Stomach (tissue), 19 donors: ENCODE measurements at places on chromosomes 12 and 14. TPM values are rescaled to one million over a fixed set of nuclear protein-coding genes. Genes with fewer than 3 reads are reported as not detected.

Gene CLEC4C
- not detected for total RNA-seq

Gene PTPRR
- 11.1 TPM for total RNA-seq

Gene C14orf39
- total RNA-seq: not detected

Gene PPFIA2
- 1.8 TPM for total RNA-seq

Gene GZMH
- 2.0 TPM for total RNA-seq

Gene ZNF891
- 6.4 TPM for total RNA-seq

Gene OR6C76
- not detected for total RNA-seq

- DNase-seq: no peak
Observed at GRCh38 chr14:21258889-21259787, 10.1 kb downstream of the HNRNPC start.

DNA sequence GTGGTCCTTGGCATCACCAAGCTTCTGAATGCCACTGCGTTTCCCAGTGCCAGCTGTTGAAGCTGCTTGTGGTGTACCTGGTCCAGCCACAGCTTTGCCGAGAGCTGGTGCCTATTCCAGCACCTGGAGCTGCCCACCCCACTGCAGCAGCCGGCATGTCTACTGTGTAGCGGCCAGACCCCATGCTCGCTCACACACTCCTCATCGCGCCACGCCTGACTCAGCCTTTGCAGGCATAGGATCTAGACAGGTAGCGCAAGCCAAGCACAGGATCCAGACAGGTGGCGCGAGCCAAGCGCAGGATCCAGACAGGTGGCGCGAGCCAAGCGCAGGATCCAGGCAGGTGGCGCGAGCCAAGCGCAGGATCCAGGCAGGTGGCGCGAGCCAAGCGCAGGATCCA, 11.6 kb upstream of the ZNF605 start:
- DNase-seq: no peak

DNA sequence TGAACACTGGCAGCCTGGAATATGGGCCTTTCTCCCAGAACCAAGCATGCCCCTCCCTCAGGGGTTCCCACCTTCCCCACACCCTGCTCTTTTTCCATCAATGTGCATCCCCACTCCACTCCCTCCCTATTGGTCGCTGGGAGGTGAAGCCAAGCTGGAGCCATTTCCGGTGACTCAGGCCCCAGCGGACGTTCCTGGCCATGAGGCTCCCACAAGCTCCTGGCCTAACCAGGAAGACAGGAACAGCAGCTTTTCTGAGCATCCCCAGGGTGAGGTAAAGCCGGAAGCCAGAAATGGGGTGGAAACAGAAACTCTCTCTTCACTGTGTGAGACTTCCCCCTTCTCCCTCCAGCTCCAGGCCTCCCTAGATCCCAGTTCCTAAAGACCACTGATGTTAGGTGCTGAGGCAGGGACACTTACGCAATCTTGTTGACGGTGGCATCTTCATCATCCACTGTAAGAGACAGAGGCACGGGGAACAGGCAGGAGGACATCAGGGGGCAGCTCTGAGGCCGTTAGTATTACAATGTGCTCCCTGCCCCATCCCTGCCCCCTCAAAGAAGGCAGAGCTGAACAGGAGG, 5.1 kb downstream of the LMBR1L start:
- DNase-seq: no peak

DNA sequence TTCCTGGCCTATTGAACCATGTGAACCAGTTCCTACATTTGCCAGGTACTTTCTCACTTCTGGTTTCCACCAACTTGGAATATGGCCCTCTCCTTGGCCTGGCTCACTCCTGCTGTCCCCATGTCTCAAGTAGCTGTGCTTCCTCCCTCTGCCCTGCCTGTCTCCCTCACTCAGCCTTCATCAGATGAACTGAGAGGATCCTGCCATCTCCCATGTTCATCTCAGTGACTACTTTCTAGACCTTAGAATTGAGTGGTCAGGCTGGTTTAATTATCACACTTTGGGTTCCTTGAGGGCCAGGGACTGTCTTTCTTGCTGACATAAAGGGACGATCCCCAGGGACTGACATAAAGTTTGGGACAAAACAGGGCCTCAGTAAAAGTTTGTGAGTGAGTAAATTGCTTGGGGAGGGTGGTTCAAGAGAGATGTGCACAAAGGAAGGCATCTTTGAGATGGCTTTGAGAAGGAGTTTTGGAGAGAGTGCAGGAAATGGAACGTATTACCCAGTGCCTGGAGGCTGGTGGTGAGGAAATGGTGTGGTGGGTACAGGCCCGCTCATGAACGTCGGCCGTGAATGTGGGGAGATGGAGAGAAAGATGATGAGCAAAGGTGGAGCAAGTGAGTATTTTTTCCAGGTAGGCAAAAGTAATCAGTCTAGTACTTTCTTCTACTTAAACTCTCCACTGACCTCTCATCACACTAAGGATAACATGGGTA, 20.8 kb downstream of the DYRK2 start:
- no peak for DNase-seq

- DNase-seq: no peak
Observed at GRCh38 chr12:49961993-49962764, 507 bp downstream of the AQP5 start.

DNA sequence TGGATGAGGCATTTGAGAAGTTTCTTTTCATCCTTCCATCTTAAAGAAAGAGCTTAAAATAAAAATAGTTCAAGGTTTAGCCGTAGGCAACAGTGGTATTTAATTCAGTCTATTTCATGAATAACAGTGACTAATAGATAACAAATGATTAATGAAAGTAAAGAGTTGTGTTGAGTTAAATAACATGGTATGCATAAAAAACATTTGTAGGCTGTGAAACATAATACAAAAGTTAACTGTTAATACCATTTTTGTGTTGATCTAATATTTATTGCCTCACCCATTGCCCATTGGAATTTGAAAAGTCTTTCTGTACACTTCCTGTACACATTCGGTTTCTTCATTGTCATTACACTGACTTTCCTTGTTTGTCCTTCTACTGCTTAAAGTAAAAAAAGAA, 108.6 kb upstream of the PDE3A start:
- no peak for DNase-seq

GRCh38 chr14:103157969-103158368, 34.7 kb downstream of the TNFAIP2 start:
- DNase-seq: no peak

GRCh38 chr14:35112641-35113040, 9.1 kb downstream of the PPP2R3C start:
- no peak for DNase-seq

DNA sequence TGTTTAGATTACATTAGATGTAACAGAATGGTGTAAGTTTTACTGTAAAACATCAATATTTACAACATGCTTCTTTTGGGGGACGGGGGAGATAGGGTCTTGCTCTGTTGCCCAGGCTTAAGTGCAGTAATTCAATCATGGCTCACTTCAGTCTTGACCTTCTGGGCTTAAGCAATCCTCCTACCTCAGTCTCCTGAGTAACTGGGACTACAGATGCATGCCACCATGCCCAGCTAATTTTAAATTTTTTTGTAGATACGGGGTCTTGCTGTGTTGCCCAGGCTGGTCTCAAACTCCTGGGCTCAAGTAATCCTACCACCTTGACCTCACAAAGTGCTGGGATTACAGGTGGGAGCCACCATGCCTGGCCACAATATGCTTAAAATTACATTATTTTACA, 23.8 kb downstream of the TUBA1A start:
- DNase-seq: no peak

DNA sequence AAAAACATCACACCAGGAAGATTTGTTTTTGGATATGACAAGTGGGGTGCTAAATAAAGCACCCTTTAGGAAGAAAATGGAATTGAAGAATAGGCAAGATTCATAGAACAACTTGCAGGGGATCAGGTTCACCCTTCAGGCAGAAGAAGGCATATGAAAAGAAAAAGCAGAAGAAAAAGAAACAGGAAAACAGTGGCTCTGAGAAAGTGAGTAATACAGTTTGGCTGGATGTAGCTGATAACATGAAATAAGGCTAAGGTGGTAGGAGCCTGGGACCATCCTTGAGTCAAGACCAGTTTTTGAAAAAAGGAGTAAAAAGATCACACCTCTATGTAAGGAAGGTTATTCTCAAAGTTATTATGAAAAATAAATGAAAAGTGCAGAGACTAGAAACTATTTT, 42.4 kb downstream of the TRIP11 start:
- DNase-seq: no peak

DNA sequence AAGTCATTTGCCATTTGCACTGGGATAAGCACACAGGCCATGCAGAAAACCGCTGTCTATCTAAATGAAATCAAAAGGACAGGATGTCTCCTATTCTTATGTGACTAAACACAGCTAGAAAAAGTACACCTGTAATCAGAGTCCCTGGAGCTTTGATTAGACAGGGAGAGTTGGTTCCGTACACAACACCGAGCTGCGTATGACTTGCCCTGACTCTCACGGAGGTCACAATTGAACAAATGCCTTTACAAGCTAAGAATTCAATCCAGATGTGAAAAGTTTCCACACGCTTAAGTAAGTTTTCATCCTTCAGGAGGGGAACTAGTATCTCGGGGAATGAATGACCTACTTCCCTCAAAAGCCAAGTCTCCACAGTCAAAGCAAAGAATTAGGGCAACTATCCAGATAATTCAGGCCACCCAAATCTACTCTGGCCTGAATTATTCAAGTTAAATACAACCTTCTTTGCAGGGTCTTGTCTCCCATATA, 67.5 kb downstream of the RTN1 start:
- DNase-seq: no peak

GRCh38 chr12:100141998-100142850, 450 bp downstream of the BLTP3B start:
- peak; percentile 75 for DNase-seq

GRCh38 chr14:62655166-62655565, 390.1 kb downstream of the KCNH5 start:
- DNase-seq: no peak

GRCh38 chr12:82015623-82016347, 256.6 kb upstream of the PPFIA2 start:
- DNase-seq: no peak

DNA sequence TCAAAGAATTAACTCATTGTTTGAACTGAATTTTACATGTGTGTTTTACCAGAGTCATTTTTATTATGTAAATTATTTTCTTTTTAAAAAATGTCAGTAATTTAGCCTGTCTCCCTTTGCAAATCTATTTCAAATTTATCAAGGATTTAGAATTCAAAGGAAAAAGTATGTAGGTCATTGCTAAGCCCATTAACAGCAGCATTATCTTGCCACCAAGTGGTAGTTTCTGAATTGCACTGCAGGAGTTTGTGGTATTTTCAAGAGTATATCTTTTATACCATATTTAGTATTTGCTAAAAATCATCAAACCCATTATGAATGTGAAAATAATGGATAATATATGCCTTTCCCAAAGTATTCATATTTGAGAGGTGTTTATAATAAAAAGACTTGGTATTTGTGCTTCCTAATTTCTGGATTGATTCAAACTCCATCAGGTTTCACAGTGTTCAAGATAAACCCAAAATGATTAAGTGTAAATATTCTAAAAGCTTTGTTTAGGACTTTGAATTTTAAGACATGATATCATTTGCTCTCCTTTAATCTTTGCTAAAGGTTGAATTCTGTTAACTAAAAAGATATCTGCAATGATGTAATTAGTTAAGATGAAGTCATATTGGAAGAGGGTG, 711.4 kb downstream of the FSCB start:
- peak; percentile 52 for DNase-seq

GRCh38 chr12:25594376-25594775, 41.3 kb upstream of the LMNTD1 start:
- no peak for DNase-seq

DNA sequence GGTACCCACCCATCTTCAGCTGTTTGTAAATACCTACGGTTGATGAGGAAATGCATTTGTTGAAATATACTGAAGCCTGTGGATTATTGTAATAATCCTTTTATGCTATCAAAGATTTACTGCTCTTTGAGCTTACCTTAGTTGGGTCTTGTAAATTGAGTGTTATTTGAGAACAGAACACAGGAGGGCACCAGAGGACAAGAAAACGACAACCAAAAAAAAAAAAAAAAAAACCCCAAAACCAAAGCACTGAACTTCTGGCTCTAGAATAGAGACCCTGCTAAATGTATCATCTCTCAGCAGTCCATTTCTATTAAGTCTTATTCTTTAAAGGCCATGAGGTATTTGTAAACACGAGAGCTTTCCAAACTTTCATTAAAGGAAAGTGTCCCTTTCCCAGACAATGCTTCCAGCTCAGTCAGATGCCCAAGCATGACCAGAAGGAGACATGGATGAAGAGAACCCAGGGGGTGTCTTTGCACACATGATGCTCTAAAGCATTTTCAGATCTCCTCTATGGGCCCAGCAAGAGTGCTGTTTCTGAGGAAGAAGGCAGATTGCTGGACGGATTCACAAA, 763.9 kb downstream of the NRXN3 start:
- DNase-seq: peak; percentile 62

DNA sequence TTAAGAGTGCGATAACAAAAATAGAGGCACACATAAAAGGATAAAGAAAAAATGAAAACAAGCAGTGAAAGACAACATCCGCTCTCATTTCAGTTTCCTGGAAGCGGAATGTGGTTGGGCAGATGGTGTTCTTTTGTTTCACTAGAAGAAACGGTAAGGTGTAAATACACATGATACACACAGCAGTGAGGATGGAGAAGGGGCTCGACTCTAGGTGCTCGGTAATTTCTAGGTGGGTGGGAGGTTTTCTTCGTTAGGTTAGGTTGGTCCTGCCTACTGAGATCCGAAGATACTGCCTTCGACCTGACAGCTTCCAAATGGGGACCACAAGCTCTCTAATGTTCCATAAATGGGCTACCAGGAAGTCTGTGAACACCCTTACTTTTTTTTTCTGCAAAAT, 1082.5 kb downstream of the BCL11B start:
- DNase-seq: peak; percentile 51

- DNase-seq: no peak
Observed at GRCh38 chr14:31988244-31988643, 88.9 kb upstream of the ARHGAP5 start.

- DNase-seq: peak; percentile 69
Observed at GRCh38 chr12:94863321-94864035, 140.0 kb downstream of the NDUFA12 start.

- no peak for DNase-seq
Observed at GRCh38 chr12:107610021-107610859, 75.4 kb upstream of the PWP1 start.

DNA sequence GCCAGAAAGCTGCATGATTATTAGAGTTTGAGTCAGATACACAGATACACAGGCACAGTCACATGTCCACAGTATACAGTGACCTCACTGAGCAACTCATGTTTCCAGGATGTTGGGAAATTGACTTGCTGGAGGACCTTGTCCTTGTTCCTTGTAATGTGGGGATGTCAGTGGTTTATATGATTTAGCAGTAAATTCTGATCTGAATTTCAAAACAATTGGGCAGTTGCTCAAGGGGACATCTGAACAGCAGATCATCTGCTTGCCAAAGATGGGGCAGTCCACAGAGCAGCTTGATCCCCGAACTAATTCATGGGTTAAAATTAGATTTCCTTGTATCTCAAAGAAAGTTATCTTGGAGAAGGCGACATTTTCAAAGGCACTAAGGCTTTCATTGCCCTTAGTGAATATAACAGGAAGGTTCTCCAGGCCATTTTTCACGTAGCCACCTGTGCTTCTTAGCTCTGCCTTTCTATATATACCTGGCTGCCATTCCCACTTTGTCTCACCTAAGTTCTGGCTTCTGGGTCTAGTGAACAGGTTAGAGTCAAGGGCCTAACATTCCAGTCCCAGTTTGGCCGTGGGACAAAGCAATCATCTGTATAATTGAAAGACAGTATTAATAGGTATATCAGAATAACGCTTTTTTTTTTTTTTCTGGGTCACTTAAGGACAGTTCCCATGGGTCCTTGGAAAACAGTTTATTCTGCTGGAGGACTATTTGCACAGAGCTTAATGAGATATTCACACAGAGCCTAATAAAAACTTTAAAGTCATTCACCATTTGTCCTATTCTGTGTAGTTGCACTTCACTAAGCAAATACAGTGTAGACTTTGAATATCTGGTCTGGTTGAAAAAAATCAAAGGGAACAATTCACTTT, 64.9 kb upstream of the STRN3 start:
- DNase-seq: no peak

GRCh38 chr14:61498303-61498702, 176.9 kb downstream of the PRKCH start:
- DNase-seq: no peak
